ENCODE measurements at places on chromosomes 2 and 18. TPM values are rescaled to one million over a fixed set of nuclear protein-coding genes. Genes with fewer than 3 reads are reported as not detected.

- no peak for DNase-seq
Measured at GRCh38 chr2:177207101-177207500, 5.5 kb upstream of the HNRNPA3 start.

- DNase-seq: no peak
Measured at GRCh38 chr2:128642316-128642715, 323.6 kb upstream of the HS6ST1 start.

GRCh38 chr2:120638450-120638849, 97.2 kb upstream of the GLI2 start:
- no peak for DNase-seq

DNA sequence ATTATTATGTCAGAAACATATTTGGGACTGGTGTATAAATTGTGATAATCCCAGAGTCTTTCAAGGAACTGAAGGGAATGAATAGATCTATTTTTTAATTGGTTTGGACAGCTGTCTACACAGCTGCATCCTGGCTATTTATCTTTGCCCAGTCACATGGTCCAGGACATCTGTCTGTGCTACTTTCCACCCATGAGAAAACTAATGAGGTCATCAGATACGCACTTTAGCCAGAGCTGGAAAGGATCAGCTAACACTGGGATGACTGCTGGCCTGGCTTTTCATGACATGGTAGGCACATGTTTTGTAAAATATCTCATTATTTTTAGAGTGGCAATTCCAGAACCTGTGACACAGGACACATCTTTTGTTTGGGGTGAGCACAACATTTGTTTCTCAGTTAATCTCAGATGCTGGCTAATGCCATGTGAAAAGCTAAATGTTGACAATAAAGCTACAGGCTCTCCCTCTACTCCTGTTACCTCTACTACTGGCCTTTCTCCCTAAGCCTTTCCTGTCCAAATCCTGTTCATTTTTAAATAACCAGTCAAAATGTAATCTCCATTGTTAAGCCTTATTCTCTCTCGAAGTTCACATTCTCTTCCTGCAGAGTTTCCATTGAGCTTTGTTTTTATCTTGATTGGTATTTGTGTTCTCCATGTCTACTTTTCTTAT, 500.7 kb downstream of the RIT2 start:
- no peak for DNase-seq

GRCh38 chr2:43034242-43034619, 192.2 kb downstream of the ZFP36L2 start:
- peak; percentile 37 for DNase-seq

GRCh38 chr2:75556679-75557366, 3.9 kb downstream of the EVA1A start:
- DNase-seq: no peak

DNA sequence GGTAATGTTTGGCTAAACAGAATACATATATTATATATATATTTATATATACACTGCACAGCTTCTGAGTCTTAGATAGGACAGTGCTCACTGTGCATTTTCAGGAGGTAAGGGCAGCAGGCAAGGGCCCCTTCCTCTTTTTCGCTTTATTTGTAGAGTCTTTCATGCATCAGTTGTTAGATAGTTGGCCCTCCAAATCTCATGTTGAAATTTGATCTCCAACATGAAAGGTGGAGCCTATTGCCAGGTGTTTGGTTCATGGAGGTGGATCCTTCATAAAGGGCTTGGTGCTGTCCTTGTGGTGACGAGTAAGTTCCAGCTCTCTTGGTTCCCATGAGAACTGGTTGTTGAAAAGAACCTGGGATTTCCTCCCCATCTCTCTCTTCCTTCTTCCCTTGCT, 48.1 kb downstream of the TSN start:
- DNase-seq: no peak

- no peak for DNase-seq
Measured at GRCh38 chr2:97788986-97789644, 75.7 kb downstream of the ZAP70 start.

DNA sequence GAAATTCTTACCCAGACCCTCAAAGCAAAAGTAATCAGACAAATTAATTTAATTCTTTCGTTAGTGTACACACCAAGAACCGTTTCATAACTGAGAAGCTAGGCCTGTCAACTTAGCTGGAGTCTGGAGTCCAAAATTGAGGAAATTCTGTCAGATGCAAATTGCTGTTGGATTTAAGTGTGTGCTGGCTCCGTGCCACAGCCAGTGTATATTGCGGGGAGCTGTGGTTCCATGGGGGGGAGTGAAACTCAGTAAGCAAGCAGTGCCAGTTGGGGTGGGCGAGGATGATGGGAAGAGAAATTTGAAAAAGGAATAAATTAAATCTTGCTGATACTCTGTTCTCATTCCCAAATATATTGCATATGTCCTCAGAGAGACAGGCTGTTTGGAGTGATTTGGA, 4.0 kb downstream of the ARPC2 start:
- DNase-seq: no peak

DNA sequence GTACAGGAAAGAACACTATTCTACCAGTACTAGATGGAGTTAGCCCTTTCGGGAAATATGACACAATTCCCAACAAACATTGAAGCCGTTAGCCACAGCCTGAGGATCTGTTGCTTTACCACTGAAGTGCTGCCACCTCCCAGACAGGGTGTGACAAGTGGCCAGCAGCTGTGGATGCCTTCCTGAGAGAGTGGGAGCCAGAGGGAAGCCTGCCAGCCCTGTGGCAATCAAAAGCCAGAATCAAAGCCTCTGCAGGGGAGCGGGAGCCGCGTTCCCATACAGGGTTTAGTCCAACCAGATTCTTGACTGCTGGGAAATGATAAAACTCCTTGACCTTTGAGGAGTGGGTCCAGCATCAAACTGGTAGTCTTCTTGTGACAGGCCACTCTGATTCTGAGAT, 38.0 kb downstream of the SLC4A1AP start:
- no peak for DNase-seq

- DNase-seq: no peak
Measured at GRCh38 chr18:50569930-50570329, 10.0 kb downstream of the MAPK4 start.

- DNase-seq: no peak
Measured at GRCh38 chr2:241036397-241036963, 38.1 kb downstream of the SNED1 start.

DNA sequence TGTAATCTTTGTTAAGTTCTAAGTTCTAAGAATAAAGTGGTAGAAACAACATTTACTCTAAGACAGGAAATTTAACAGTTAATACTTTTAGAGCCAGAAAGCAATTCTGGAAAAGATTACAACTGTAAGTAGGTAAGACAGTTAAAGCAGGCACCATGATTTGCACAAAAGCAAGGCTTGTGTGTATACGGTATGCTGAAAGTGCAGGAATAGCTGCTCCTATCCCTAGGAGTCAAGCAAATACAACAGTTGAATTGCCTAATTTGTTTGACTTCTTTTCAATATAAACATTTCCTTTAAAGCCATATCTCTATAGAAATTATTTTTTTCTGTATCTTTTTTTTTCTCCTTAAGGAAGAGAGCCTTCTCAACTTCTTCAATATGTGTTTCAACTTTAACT, 116.4 kb downstream of the KCNJ3 start:
- no peak for DNase-seq

- DNase-seq: no peak
Measured at GRCh38 chr2:64629329-64629781, 24.4 kb downstream of the SERTAD2 start.

DNA sequence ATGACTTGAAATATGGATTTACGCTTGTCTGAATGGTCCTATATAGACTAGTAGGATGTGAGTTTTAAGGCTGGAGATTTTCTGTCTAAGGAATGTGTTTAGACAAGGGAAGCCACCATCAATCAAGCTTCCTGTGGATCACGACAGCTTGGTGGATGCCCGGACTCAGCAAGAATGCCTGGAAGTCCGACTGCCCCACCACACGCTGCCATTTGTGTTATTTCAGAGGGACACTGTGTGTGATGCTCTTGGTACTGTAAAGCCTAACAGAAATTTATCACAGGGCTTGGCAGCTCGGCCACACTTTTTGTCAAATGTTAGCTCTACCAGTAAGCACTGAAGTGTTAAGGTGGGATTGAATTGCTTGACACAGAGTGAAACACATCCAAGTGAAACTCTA, 127.1 kb upstream of the CDH7 start:
- DNase-seq: no peak

- no peak for DNase-seq
Measured at GRCh38 chr2:108943751-108944150, 45.3 kb downstream of the EDAR start.

GRCh38 chr2:232523682-232524597, 2.0 kb upstream of the CHRND start:
- no peak for DNase-seq

DNA sequence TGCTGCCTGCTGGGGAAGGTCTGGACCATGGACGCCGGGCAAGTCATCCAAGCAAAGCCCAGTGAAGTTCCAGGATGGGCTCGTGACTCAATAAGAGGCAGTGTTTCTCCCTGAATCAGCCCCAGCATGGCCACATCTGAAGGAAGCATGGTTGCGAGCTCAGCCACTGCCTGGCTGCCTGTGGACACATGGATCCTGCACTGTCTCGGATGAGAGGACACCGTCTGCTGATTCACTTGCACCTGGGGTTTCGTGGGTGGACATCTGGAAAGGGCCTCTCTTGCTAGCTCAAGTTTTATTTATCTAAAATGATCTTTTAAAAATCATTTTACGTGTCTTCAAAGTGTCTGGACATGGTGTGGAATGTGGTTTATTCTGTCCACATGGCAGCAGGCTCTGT, 224.8 kb upstream of the FN1 start:
- DNase-seq: no peak

DNA sequence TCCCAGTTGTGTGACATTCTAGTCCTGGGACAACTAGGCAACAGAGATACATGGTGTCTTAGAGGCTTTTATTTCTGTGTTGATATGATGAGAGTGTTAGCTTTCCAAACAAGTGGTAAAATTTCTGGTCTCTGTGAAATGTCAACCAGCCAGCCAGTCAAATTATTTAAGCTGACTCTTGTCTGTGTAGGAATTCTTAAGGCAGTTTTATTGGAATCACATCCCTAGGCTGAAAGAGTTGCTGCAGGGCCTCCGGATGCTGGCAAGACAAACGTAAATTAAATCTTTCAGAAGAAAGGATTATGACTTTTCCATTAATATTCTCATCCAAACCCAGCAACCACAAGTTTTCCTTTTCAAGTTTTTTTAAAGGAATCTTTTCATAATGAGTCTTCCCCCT, 44.6 kb downstream of the SERPINB7 start:
- DNase-seq: no peak

DNA sequence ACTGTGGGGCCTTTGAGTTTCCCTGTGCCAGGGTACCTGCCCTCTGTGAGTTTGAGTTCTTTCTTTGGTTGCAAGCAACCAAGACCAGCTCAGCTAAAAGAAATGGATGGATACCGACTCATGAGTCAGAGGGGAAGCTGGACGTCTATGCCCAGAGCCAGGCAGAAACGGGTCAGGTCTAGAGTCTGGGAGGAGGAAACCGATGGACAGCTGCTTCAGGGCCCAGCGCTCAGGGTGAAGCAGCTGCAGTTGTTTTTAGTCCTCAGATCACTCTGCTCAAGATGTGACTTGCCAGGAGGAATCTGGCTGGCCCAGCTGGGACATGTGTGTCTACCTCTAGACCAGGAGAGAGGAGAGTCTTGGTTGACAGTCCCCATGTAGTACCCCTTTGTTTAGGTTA, 10.1 kb upstream of the TYMS start:
- no peak for DNase-seq

DNA sequence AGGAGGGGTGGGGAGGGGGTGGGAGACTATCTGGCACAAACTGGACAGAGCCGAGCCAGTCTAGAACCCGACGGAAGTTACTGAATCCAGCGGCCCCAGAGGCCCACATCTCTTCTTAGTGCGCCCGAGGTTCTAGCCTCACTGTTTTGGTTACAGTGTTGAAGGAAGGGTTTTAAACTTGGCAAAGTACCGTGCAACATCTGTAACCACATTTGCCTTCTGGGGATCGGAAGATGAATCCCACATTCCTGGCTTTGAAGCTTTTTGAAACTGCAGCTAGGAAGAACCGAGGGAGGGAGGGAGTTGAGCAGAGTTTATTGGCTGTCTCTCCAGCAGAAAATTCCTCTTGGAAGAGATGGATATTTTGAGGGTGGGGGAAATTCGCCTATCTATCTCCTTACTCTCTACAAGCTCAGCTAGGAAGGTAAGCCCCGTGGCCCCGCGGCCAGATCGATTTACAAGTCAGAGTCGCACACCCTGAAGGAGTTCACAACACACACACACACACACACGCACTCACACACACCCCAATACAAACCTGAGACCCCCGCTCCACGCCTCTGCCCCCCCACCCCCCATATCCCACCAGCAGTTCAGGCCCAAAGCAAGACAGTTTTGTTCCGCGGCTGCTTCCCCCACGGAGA, 1.0 kb downstream of the ACVR1 start:
- no peak for DNase-seq

DNA sequence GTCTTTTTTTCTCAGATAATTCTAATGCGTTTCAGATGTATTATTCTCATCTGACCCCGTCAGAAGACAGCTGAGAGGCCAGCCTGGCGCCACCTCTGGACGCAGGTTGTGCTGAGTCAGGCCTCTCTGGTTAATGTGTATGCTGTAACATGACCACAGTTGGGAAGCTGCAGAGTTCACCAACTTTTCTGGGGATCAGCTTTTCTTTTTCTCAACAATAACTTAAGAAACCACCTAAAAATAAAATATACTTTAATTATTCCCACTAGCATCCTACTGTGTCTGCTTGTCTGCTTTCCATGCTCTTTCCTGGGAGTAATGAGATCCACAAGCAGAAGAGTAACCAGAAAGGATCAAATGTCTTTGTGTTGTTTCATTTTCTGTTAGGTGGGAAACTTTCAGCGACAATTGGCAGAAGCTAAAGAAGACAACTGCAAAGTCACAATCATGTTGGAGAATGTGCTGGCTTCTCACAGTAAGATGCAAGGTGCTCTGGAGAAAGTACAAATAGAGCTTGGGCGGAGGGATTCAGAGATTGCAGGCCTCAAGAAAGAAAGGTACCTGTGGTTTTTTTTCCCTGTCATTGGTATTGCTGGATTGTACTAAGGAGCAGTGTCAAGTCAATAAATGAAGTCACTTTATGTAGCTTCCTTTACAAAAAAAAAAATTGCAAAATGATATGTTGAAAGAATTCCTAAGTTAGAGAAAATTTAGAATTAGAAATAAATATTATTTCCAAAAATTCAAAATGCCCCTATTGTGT, 79.8 kb downstream of the CCDC150 start:
- no peak for DNase-seq

GRCh38 chr2:119846021-119846420, 86.3 kb downstream of the PTPN4 start:
- DNase-seq: no peak

DNA sequence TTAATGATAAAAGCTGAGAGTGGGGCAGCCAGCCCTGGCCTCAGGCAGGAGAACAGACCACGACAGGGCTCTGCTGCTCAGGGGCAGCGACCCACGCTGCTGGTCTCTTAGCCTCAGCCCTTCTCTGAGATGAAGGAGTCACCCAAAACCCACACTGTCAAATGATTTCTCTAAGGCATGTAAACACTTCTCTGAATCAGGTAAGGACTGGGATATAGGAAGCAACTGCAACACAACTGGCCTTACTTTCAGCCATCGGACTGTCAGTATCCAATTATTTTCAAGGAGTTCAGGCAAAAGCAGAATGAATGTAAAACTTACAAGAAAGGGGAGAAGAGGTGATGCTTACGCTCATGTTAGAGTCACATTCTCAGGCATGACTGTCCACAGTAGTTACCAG, 21.8 kb downstream of the ERFE start:
- DNase-seq: no peak

OTOS gene
- total RNA-seq: not detected

FAM228A gene
- not detected for total RNA-seq

PFN4 gene
- total RNA-seq: 1.2 TPM

C2orf66 gene
- 1.3 TPM for total RNA-seq

KYNU gene
- total RNA-seq: 0.56 TPM

SP140 gene
- total RNA-seq: 67.9 TPM

EIF5B gene
- 64.7 TPM for total RNA-seq

VWC2L gene
- total RNA-seq: not detected

RAPH1 gene
- 1.0 TPM for total RNA-seq
